ENCODE measurements at places on chromosomes 12 and 14. TPM values are rescaled to one million over a fixed set of nuclear protein-coding genes. Genes with fewer than 3 reads are reported as not detected.

DNA sequence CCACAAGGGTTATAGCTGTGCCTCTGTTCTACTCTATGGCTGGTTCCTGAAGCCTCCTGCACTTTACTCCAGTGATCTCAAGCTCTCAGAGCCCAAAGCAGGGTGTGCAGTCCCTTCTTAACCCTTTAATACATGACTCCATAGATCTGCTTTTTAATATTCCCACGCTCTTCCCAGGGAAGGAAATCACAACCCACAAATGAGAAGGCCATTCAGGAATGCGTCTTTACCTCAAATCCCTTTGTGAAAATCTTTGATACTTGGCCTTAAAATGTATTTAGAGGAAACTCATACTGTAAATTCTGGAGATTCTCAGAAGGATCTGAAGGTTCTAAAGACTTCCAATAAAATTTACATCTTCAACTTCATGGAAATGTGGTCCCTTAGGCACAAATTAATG, 17.0 kb downstream of the NID2 start:
- no peaks in the 10 kb centered on the region for H3K36me3 ChIP-seq
- no peaks in the 10 kb centered on the region for H3K4me1 ChIP-seq
- H3K27ac ChIP-seq: no peak overlapping the region
- DNase-seq: no peak

GRCh38 chr14:55438066-55438683, 2.2 kb downstream of the TBPL2 start:
- no peaks in the 10 kb centered on the region for H3K27me3 ChIP-seq
- H3K27ac ChIP-seq: no peak overlapping the region
- H3K4me1 ChIP-seq: peaks cover 21% of the 10 kb centered on the region
- peak; percentile 32 for DNase-seq
- H3K4me3 ChIP-seq: no peak overlapping the region

GRCh38 chr12:92608151-92609091, 94.4 kb upstream of the PLEKHG7 start:
- H3K27me3 ChIP-seq: no peaks in the 10 kb centered on the region
- H3K36me3 ChIP-seq: no peaks in the 10 kb centered on the region
- H3K4me1 ChIP-seq: peaks cover 29% of the 10 kb centered on the region
- no peak overlapping the region for H3K4me3 ChIP-seq
- no peak overlapping the region for H3K27ac ChIP-seq
- DNase-seq: no peak

DNA sequence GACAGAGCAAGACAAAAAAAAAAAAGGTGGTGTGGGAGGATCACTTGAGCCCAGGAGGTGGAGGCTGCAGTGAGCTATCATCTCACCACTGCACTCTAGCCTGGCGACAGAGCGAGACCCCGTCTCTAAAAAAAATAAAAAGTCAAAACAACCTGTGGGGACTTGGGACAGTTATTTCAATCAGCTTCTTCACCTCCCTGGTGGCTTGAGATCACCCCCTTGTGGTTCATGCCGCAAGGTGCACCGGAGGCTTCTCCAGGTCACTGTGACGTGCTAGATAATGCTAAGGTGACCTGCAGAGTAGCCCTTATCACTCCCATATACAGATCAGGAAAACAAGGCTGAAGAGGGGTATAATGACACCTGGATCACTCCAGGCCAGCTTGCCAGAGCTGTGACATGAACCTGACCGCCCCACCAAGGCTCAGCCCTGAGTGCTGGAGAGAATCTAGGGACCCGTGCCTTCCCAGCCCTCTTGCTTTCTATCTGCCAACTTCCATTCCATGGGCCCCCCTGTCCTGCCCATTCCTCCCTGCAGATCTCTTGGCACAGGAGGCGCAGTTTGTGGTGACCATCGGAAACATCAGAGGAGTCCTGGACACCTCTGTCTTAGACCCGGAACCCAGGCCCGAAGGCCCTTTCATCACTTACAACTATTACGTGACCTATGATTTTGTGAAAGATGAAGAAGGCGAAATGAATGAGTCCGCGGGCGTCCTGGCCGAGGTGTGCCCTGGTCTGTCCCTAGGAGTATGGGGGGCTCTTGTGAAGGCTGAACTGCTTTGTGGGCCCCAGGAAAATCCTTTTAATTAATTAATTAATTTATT, 8.1 kb downstream of the LRRC43 start:
- no peak overlapping the region for H3K27ac ChIP-seq
- no peaks in the 10 kb centered on the region for H3K4me1 ChIP-seq
- no peak overlapping the region for H3K4me3 ChIP-seq
- no peaks in the 10 kb centered on the region for H3K36me3 ChIP-seq
- H3K27me3 ChIP-seq: peaks cover 3% of the 10 kb centered on the region

GRCh38 chr14:102016420-102017090, 52.2 kb downstream of the DYNC1H1 start:
- peaks cover 54% of the 10 kb centered on the region for H3K36me3 ChIP-seq
- H3K27me3 ChIP-seq: no peaks in the 10 kb centered on the region
- no peak overlapping the region for H3K27ac ChIP-seq
- no peak for DNase-seq
- no peak overlapping the region for H3K4me3 ChIP-seq

GRCh38 chr14:32217301-32217700, 14.2 kb upstream of the RNU6-8 start:
- no peak for DNase-seq
- H3K4me3 ChIP-seq: no peak overlapping the region
- no peaks in the 10 kb centered on the region for H3K36me3 ChIP-seq
- no peaks in the 10 kb centered on the region for H3K4me1 ChIP-seq
- H3K27ac ChIP-seq: no peak overlapping the region
- peaks cover 2% of the 10 kb centered on the region for H3K27me3 ChIP-seq

DNA sequence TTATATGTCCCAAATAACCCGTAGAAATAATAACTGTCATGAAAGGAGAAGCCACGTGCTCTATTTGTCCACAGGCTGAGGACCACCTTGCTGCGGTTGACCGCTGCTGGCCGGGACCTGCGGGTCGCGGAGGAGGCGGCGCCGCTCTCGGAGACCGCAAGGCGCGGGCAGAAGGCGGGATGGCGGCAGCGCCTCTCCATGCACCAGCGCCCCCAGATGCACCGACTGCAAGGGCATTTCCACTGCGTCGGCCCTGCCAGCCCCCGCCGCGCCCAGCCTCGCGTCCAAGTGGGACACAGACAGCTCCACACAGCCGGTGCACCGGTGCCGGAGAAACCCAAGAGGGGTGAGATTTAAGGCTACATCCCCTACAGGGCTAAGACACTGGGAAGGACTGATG, 21.0 kb downstream of the RPGRIP1 start:
- H3K36me3 ChIP-seq: no peaks in the 10 kb centered on the region
- H3K27ac ChIP-seq: no peak overlapping the region
- H3K4me3 ChIP-seq: peak overlapping the region; percentile 50

DNA sequence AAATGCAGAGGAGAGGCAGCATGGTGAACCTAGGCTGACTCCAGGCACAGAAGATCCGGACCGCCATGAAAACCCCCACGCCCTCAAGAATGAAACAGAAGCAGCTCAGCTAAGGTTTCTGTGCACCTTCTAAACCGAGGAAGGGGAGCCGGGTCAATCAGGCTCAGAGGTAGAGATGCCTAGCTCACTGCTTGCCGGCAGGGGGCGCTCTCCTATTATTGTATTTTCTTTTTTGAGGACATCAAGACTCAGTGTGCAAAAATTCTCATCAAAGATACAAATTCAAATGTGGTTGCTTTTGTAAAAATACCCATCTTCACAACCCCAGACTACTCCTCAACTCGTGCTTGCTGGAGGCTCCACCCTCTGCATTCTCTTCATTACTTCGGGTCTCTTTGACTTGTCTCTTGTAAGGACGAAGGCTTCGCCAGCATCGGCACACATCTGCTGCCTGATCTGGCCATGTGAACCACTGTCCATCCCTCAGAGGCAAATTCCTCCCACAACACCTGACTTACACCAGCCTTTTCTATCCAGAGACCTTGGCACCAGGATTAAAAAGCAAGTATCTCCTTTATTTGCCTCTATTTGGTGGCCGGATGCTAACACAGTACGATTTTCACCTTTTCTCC, 33.4 kb upstream of the RNASE3 start:
- H3K4me3 ChIP-seq: no peak overlapping the region
- peaks cover 7% of the 10 kb centered on the region for H3K27me3 ChIP-seq
- no peaks in the 10 kb centered on the region for H3K36me3 ChIP-seq
- H3K4me1 ChIP-seq: no peaks in the 10 kb centered on the region
- H3K27ac ChIP-seq: no peak overlapping the region

DNA sequence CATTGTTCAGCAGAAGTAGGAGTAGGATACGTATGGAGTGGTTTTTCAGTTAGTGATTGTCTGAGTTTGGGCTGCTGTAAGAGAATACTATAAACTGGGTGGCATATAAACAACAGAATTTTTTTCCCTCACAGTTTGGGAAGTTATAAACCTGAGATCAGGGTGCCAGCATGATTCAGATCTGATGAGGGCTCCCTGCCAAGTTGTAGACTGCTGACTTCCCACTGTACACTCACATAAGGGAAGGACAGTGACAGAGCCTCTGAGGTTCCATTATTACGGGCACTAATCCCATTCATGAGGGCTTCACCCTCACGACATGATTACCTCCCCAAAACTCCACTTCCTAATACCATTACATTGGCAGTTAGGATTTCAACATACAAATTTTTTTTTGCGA, 50.7 kb downstream of the ACSM4 start:
- no peak overlapping the region for H3K4me3 ChIP-seq
- H3K36me3 ChIP-seq: no peaks in the 10 kb centered on the region
- peaks cover 5% of the 10 kb centered on the region for H3K4me1 ChIP-seq
- no peak for DNase-seq

GRCh38 chr12:45281994-45282393, 66.1 kb downstream of the ANO6 start:
- no peaks in the 10 kb centered on the region for H3K27me3 ChIP-seq
- DNase-seq: no peak
- H3K27ac ChIP-seq: no peak overlapping the region
- H3K36me3 ChIP-seq: peaks cover 23% of the 10 kb centered on the region

DNA sequence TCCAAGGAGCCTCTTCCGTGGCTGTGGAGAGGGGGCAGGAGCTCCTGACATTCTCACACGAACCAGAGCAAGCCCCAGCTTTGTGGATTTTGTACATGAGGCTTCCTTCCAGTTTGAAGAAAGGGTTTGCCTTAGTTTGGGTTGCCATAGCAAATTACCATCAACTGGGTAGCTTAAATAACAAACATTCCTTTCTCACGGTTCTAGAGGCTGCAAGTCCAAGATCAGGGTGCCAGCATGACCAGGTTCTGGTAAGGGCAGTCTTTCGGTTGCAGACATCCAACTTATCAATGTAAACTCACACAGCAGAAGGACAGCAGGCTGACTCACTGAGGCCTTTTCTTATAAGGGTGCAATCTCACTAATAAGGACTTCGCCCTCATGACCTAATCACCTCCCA, 25.9 kb upstream of the STAB2 start:
- H3K4me3 ChIP-seq: no peak overlapping the region
- DNase-seq: no peak
- H3K36me3 ChIP-seq: no peaks in the 10 kb centered on the region
- H3K4me1 ChIP-seq: no peaks in the 10 kb centered on the region

- no peaks in the 10 kb centered on the region for H3K36me3 ChIP-seq
- H3K27ac ChIP-seq: no peak overlapping the region
- H3K4me1 ChIP-seq: no peaks in the 10 kb centered on the region
- H3K27me3 ChIP-seq: no peaks in the 10 kb centered on the region
- H3K4me3 ChIP-seq: no peak overlapping the region
Measured at GRCh38 chr14:67010602-67011001, 178.6 kb upstream of the GARIN2 start.

DNA sequence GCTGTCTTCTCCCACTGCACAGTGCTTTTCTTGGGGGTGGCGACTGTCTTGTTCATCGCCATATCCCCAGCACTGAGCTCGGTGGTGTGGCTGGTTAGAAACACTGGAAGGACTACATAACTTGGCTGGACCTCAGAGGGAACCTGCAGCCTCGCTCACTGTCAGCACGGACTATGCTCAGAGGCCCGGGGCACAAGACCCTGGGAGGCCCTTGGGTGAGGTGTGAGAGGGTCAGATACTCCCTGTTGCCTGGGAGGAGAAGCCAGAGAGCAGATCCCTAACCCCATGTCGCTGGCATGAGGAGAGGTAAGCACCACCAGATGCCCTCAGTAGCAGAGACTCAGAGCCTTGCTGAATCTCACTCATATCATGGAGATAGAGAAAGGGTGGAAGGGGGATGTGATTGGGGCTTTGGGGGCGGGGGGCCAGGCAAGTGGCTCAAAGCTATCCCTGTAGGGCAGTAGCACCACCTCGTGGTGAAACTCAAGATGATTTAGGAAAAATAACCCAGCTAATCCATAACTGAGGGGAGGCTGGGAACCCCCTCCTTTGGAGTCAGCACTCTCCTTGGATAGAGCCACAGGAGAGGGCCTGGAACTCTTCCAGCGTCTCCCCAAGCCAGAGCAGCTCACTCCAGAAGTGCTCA, 18.7 kb upstream of the HDAC7 start:
- no peak overlapping the region for H3K4me3 ChIP-seq
- H3K36me3 ChIP-seq: peaks cover 4% of the 10 kb centered on the region
- peak; percentile 60 for DNase-seq
- H3K27ac ChIP-seq: no peak overlapping the region
- H3K27me3 ChIP-seq: no peaks in the 10 kb centered on the region
- peaks cover 53% of the 10 kb centered on the region for H3K4me1 ChIP-seq

- no peak for DNase-seq
- H3K4me3 ChIP-seq: no peak overlapping the region
- no peaks in the 10 kb centered on the region for H3K36me3 ChIP-seq
- peaks cover 5% of the 10 kb centered on the region for H3K27me3 ChIP-seq
Measured at GRCh38 chr12:45615268-45615667, 114.2 kb upstream of the ARID2 start.

DNA sequence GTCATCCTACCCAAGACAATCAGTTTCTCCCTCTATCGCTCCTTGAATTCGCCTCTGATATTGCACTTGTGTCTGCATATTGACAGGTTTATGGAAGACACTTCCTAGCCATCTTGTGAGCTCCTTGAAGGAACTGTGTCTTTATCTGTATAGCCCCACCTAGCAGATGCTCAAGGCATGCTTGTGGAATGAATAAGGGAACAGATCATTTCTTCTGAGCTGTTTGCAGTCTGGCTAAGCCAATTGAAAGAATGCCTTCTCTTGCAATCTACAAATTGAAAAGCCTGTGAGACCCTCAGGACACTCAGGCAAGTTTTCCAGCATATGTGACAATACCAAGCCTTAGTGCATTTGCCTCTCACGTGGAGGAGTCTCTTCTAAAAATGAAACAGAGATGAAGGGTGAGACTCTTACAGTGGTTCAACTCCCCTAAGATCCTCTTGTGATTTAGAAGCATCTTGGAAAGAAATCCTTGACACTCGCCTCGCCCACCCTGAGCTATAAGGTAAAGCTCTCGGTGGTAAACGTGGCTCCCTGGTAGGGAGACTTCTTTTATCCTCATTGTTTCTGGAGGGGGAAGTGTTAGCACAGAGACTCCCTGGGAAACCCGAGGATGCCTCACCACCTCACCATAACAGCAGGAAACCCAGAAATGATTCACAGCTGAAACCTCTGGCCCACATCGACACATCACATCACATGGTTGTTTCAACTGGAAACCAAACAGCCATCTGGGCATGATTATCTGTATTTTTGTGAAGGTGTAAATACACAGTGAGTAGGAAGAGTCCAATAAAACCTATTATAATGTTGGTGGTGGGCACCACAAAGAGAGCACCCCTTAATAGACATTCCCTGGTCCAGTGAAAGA, 112.3 kb upstream of the BCL2L14 start:
- H3K4me3 ChIP-seq: peak overlapping the region; percentile 32
- H3K27me3 ChIP-seq: peaks cover 11% of the 10 kb centered on the region
- H3K36me3 ChIP-seq: no peaks in the 10 kb centered on the region
- peak overlapping the region; percentile 73 for H3K27ac ChIP-seq

Gene PGAM5
- 50.1 TPM for total RNA-seq

Gene IL31
- total RNA-seq: not detected

Gene KERA
- total RNA-seq: not detected

Gene SIRT4
- 2.0 TPM for total RNA-seq

Gene CD163L1
- not detected for total RNA-seq

Gene PACS2
- total RNA-seq: 25.1 TPM

Gene SLC2A3
- total RNA-seq: 394 TPM

Gene DAO
- not detected for total RNA-seq

Gene ATP5F1B
- total RNA-seq: 863 TPM
